ENCODE measurements at places on chromosomes 5 and 9.

DNA sequence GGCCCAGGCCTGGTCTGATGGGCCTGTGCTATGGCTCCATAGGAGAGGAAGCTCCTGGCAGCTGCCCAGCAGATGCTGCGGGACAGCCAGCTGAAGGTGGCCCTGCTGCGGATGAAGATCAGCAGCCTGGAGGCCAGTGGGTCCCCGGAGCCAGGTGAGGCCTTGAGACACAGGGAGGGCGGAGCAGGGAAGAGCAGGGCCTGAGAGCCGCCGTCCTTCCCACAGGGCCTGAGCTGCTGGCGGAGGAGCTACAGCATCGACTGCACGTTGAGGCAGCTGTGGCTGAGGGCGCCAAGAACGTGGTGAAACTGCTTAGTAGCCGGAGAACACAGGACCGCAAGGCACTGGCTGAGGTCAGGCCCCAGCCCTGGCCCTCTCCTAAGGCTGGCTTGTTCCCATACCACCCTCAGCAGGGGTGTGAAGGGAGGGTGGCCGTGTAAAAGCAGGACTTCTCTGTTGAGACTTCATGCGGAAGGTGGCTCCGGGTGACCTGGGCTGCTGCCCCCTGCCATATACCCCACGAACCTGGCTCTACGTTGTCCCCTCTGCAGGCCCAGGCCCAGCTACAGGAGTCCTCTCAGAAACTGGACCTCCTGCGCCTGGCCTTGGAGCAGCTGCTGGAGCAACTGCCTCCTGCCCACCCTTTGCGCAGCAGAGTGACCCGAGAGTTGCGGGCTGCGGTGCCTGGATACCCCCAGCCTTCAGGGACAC lies 4.5 kb downstream of the PKN3 start:
- DNase-seq, result no peak

DNA sequence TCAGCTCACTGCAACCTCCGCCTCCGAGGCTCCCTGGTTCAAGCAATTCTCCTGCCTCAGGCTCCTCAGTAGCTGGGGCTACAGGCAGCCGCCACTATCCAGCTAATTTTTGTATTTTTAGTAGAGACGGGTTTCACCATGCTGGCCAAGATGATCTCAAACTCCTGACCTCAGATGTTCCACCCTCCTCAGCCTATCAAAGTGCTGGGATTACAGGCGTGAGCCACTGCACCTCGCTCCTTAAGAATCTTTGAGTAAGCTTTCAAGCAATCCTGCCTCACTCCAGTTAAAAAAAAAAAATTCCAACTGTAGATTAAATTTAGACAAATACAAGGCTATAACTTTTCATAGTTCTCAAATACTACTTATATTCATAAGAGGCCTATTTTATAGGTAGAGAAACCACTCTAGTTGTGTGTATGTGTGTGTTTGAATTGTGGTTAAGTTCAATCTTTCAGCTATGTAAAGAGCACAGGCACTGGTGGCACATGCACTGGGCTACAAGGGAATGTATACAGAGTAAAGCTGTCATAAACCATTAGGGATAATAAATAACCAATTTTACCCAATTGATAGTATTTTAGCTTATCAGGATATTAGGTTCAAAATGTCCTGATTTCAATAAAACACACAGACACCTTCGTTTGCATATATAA lies 50.6 kb upstream of the RAPGEF6 start:
- no peak for DNase-seq

- DNase-seq, result peak; percentile 66
Measured at GRCh38 chr5:66171349-66172344, 27.5 kb downstream of the SREK1 start.

DNA sequence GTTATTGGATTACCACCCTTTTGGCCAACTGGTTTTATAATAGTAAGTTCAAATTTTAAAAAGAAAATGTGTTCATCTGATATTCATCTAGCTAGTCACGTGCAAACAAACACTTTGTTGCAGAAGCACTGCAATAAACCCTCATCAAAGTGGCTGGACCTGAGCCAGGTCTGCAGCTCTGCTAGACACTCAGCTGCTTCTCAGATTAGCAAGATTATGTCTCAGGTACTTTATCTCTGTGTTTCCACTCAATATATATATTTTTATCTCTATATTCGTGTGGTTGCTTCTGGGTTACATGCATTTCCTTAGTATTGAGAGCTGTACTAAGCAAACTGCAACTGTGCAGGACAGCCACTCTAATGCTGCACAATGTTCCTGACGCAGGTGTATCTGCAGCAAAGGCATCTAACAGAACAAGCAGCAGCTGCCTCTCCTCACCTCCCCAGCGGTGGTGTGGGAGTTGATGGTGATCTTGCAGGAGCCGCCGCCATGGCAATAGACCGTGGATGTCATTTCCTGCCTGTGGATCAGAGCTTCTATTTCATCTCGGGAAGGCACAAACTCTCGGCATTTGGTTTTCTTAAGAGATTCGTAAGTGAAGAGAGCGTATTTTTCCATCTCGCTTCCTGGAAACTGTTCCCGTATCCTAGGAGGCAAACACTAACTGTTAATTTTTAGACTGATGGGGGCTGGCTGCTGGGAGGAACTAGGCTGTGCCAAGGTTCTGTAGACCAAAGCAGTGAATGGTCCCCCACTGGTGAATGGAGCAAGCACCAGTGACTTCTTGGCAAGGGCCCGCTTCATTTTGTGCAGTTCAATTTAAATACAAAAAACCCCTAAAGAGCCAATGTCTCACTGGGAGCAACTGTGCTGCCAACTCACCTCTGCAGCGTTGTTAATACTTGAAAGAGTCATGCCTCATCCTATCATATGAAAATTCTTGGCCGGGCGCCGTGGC lies 56.7 kb upstream of the RETREG1 start:
- no peak for DNase-seq
